Calu3 (cell line): ENCODE measurements at places on chromosomes 4 and X.
A peak's percentile ranks its signal among the peaks of the same experiment; 100 is the strongest.

GRCh38 chrX:114841051-114841450, 176.4 kb downstream of the IL13RA2 start:
- no peak for DNase-seq

DNA sequence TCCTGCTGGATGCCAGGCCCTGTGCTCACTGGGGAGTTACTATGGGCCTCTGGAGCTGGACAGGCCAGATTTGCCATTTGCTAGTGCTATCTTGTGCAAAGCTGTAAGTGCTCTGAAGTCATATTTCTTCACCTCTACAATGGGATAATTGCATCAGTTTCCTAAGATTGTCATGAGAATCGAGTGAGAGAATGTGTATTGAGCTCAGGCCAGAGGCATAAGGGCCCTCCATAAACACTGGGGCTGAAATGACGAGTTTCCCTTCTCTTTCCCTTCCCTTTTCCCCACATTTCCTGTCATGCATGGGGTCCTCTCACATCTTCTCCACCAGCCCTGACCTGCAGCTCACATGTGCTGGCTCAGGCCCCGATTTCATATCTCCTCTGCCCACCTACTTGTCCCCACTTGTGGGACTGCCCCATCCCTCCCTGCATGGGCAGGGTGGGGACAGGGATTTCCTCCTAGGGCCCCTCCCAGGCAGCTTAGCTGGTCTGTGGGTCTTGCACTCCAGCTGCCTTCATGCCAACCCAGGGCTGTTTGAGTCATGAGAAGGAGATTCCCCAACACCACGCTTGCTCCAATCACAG, 358.8 kb downstream of the MID1IP1 start:
- no peak for DNase-seq

DNA sequence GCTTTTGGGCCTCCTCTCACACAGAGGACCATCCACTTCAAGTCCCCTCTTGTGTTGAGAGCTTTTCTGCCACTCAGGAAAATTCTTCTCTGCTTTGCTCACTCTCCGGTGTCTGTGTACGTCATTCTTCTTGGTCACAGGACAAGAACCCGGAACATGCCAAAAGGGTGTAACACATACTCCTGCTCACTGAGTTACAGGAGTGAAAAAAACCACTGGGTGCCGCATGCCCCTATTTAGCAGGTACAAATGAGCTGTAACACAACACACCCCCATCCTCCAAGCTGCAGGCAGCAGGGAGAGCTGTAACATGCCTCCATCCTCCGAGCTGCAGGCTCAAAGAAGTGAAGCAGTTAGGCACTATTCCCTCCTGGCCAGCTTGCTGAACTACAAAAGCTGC, 13.0 kb upstream of the CXCL2 start:
- peak; percentile 75 for DNase-seq

DNA sequence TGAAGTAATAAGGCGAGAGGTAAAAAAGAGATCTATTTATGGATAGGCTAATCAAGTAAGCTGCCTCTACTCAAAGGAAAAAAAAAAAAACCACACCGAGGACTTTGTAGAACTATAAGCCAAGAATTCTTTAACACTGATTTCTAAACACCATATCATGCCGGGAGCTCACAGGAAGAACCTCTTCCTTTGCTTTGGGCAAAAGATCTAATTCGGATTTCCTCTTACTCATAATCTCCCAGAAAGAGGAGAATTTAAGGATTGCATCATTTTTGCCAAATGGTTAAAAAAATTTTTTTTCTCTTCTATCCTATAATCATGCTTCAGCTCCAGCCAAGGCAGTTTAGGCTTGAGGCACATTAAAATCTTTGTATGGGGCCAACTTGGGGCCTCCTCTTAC, 95.5 kb downstream of the ZNF827 start:
- DNase-seq: no peak

DNA sequence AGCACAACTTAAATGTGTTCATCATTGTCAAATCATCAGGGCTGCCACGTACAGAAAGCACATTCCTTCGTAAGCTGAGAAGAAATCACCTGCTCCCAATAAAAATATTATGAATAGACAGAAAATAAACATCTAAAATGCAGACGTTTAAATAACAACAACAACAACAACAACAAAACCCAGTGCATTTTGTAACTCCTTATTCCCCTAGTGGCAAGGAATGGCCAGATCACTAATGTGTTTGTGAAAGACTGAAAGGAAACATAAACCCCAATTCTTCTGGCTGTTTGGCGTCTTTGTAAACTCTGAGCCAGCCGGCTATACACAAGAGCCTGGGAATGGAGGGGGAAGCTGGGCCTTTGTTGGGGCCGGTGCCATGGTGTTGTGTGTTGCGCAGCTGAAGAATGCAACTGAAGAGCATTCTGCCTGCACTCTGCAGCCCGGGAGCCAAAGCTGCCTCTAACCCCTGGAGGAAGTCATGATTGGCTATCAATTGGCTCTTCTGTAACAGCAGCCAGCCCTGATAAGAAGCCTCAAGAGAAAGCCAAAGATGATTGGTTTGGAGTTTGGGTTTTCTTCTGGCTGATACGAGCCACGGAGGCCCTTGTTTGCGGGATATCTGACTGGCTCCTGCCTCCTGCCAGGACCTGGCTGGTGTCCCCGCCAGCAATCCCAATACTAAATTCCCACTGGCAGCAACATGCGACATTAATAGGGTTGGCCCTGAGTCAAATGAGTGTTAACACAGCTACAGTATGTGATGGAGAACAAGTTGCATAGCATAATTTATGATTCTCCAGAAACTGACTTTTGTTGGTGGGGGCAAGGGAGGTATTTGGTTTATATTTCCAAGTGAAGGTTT, 89.7 kb upstream of the TFDP3 start:
- no peak for DNase-seq

DNA sequence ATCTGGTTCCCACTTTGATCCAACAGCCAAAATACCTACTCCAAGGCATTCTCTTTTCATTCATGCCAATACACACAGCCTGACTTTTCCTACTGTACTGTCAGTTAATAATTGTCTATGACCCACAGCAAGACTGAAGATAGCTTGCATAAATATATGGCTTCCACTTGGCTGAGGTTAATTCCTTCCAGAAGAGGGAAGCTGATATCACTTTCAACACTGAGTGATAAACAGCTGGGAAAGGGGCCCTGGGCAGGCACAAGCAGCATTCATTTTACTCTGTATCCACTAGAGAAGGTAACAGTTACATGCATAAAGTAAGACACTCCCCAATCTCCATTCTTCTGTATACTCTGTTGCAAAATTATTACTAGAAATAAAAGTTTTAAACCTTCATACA, 200.2 kb upstream of the UGT8 start:
- DNase-seq: no peak

DNA sequence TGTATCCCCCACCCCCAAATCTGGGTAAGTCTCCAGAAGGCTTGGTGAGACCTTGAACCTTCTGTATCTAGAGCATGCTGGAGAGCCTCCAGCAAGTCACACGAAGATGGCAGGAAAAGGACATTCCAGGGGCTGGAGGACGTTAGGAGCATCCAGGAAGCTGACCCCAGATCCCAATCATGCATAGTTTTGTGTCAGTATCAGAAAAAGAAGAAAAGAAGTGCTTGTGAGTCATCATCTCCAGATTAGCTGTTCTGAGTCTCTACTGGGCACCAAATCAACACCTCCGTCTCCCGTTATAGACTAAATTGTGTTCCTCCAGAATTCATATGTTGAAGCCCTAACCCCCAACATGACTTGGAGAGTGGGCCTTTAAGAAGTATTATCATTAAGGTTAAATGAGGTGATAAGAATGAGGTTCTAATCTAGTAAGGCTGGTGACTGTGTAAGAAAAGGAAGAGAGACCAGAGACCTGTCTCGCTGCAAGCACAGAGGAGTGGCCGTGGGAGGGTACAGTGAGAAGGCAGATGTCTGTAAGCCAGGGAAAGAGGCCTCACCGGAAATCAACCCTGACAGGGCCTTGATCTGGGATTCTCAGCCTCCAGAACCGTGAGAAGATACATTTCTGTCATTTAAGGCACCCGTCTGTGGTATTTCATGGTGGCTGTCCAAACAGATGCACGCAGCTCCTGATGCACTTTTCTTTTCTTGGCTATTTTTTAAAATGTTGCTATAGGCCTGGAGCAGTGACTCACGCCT, 38.1 kb upstream of the CLDN24 start:
- DNase-seq: no peak

DNA sequence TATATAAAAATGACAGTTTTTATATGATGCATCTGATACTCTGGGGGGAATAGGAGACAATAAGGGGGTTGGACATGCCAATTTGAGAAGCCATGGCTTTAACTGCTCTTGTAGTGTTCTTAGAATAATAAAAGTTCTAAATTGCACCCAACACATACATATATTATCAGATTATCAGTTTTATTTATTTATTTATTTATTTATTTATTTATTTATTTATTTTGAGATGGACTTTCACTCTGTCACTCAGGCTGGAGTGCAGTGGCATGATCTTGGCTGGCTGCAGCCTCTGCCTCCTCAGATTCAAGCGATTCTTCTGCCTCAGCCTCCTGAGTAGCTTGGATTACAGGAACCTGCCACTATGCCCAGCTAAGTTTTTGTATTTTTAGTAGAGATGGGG, 356.8 kb downstream of the TLL1 start:
- DNase-seq: no peak

GRCh38 chrX:78624962-78625909, 33.9 kb downstream of the RTL3 start:
- DNase-seq: no peak

DNA sequence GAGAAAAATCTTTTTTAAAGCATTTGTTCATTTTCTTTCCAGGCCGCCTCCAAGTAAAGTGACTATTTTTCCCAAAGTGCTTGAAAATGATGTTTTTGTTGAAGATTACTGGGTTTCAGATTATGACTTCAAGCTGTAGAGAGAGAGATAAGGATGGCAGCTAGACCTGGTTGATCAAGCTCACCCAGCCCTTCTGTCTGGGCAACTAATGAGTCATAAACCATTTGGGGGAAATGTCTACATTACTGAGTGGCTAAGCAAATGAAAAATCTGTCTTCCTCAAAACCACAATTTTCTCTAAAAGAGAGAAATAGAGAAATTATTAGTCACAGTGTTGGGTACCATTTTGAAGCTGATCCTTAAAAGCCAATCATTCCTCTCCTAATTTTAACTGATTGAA, 355.4 kb upstream of the CPEB2 start:
- no peak for DNase-seq

GRCh38 chr4:40681600-40681999, 51.9 kb upstream of the RBM47 start:
- no peak for DNase-seq

DNA sequence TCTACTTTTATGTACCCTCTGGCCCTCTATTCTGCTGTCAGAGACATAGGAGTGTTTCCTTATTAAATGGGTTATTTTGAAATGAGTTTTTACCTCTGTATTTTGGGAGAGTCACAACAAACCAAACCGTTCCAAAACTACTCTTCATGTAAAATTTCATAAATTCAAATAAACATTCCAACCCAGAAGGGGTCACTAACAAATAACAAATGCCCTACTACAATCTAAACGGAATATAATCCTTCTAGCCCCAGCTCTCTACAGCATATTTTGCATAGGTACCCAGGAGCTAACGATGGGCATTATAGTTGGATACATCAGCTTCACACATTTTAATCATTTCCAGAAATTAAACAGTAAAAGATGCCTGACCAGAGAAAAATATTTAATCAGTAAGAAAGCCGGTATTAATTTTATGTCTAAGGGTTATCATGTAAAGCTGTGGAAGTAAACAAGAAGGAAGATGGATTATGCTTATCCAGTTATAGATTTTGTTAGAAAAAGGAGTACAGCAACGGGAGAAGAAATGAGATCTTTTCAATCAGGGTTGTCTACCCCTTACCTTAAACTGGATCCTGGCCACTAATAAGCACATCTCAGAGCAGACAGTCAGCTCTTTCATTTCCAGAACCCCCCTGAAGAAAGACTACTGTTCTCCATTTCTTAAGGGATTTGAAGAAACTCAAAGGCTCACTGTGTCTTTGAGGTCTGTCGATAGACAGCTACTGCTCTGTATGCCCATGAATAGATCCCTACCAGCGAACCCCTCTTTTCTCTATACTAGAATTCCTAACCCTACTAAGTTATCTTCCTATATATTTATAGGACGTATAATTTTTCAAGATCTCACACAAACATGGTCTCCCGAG, 1.2 kb downstream of the UGDH start:
- DNase-seq: no peak

- no peak for DNase-seq
Observed at GRCh38 chr4:108345862-108346817, 177.4 kb upstream of the LEF1 start.

DNA sequence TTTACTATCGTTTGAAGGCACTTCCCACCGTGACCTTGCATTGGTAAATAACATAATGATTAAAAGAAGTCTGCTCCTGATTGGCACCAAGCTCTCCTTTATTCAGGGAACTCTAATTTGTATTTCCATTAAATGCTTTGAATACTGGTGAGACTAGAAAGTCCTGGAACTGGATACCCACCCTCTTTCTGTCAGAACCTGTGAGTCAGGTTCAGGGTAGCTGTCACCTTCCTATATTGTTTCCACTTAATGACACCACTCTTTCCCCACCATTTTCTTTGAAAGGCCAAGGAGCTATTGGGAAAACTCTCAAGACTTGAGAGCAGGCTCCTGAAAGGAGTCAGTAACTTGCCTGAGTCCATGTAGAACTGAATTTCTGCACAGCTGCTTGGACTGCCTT, 55.9 kb upstream of the RASSF6 start:
- DNase-seq: no peak

GRCh38 chrX:21798677-21799219, 40.7 kb upstream of the MBTPS2 start:
- DNase-seq: peak; percentile 81

- DNase-seq: no peak
Observed at GRCh38 chr4:77201343-77201742, 44.3 kb downstream of the CCNG2 start.

DNA sequence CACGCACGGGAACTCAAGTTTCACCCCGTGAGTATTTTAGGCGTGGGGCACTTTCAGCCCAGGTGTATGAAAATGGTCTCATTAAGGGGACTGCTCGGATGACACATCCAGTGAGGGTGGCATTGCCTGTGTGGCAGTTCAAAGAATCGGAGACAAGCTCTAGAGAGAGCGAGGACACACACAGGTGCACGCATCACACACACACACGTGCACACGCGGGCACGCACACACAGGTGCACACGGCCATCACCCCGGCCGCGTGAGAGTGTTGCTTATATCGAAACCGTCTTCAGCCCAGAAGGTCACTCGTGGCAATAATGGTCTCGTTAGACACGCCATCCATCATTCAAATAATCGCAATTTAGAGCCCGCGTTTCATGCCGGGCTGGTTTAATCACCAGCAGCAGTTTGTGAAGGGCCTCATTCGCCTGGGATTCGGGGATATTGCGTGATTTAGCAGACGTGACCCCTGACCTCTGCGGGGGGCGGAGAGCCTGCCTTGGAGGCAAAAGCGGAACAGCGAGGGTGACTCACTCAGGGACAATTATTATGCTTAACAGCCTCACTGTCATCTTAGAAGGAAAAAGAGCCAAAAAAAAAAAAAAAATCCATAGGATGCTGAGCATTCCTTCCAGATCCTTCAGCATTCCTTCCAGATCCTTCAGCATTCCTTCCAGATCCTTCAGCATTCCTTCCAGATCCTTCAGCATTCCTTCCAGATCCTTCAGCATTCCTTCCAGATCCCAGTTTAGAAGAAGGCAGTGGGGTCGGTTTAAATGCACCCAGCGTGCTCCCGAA, 89.4 kb upstream of the PPP2R3B start:
- DNase-seq: no peak

- no peak for DNase-seq
Observed at GRCh38 chr4:139202991-139203390, 26.0 kb upstream of the ELF2 start.
